Activated CD4-positive, alpha-beta T cell treated with anti-CD3 and anti-CD28 coated beads, Interleukin-2, amount 10 ng/mL, durations not matched to agents 24 days and 14 days (primary cell): ENCODE measurements at places on chromosomes 6 and 20. TPM values are rescaled to one million over a fixed set of nuclear protein-coding genes. Genes with fewer than 3 reads are reported as not detected.

ALDH8A1 gene
- 1.2 and 1.7 TPM in 2 replicates for total RNA-seq

DNA sequence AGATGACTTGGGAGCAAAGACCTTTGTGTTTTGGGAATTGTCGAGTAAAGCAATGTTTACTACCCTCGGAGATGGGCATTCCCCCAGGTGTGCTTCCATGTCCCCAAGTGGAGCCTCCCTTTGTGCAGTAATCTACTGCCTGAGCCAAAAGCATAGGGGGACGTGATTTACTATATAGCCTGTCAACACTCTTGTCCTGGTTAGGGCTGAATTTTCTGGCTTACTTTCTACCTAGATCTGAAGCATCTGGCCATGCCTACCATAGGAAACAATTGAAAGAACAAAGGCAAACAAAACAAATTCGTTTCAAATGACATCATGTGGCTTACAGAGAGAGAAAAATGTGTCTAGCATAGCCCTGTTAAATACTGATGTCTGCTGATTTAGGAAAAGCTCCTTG lies 350.6 kb downstream of the SAMD5 start:
- no peak for DNase-seq

DNA sequence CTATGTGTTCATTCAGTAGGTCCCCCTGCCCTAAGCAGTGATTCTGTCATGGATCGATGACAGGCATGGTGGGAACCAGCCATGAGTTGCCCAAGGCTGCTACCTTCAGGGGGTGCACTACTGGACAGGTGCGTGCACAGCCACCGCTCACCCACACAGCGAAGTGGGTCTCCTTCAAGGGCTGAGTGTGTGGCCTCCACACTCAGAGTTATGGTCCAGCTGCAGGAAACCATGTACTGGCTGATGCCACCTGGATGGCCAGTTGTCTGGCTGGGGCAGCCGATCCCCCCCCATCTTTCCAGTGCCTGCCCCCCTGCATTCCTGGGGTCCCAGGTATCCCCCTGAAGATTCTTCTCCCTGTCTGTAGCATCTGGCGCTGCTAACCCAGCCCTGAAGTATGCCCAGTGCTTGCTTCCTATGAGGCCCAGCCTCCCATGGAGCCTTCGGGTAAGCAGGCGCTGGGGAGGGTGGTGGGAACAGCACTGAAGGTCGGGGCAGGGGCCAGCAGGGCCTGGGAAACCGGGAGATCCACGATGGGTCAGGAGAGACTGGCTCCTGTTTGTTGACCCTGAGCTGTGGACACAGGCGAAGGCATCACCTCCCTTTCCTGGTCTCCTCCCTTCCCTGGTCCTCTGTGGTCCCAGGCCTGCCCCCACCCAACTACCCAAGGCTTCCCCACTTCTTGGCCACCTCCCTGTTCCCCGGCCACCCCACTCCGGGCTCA lies 106.0 kb downstream of the VEGFA start:
- DNase-seq = no peak

- no peak for DNase-seq
Observed at GRCh38 chr20:24443436-24443835, 26.0 kb upstream of the SYNDIG1 start.

- no peak for DNase-seq
Observed at GRCh38 chr6:110550353-110550752, 73.9 kb upstream of the SLC22A16 start.

DNA sequence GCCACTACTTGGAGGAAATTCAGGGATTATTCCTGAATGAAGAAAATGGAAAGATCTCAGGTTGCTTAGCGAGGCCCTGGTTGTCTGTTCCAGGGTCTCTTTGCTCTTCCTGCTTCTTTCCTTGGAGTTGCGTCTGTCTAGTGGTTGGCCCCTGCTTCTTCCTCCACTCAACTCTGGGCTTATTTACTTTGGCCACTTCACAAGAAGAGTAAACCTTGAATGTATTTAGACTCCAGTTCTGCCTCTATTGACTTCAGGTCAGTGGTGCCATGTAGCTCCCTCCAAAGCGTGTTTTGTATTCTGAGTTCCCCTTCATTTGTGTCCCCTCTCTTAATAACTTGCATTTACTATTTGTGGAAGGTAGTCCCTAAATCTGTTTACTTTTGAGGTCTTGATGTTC lies 456.5 kb downstream of the UTRN start:
- no peak for DNase-seq

PBOV1 gene
- not detected in 2 replicates for total RNA-seq

DNA sequence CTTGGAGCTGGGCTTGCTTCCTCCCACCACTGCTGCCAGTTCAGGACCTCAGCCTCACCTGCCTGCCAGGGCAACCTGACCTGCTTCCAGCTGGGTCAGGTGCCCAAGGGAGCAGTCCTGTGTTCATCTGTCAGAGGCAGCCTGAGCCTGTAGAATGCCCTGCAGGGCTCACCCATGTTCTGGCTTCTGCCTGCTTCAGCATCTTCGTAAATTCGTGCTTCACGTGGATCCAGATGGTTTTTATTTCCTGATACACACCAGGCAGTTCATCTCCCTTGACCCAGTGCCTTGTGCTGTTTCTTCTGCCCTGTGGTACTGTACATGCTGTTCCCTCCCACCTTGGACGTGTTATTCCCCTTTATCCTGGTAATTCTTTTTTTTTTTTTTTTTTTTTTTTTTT lies 50.2 kb downstream of the ARID1B start:
- no peak for DNase-seq

- DNase-seq = peak; percentile 78
Observed at GRCh38 chr6:17714879-17715851, 8.4 kb upstream of the NUP153 start.

GRCh38 chr6:29552512-29553051 lies 7.0 kb downstream of the UBD start:
- peak; percentile 75 for DNase-seq

GRCh38 chr6:108650781-108651180 lies 90.1 kb downstream of the FOXO3 start:
- DNase-seq = no peak

- DNase-seq = no peak
Observed at GRCh38 chr6:109336221-109336961, 45.9 kb downstream of the CD164 start.

GRCh38 chr6:48037946-48038345 lies 73.1 kb downstream of the PTCHD4 start:
- DNase-seq = no peak

- DNase-seq = no peak
Observed at GRCh38 chr20:62193079-62194025, 10.5 kb downstream of the MTG2 start.

ZNF341 gene
- total RNA-seq = 6.1 and 7.1 TPM in 2 replicates

GNAS-AS1 gene
- total RNA-seq = 0.64 and 1.6 TPM in 2 replicates

- DNase-seq = no peak
Observed at GRCh38 chr6:161116554-161116953, 125.0 kb downstream of the MAP3K4 start.

DNA sequence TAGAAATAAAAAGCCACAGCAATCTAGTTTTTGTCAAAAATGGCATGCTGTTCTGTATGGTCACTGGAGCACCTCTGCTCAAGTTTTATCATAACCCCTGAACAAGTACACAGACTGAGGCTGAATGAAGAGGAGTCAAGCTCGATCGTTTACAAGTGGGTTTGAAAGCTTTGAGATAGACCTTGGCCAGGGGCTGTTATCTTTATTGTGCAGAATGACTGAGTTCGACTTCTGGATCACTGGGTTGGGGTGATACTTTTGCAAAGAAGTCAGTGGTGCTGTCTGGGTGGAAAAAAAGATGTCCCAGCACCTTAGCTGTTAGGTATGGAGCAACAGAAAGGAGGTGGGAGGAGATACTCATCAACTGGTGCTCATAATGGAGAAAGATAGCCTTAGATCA lies 446.0 kb downstream of the HACE1 start:
- DNase-seq = no peak

GRCh38 chr20:48041078-48041780 lies 255.9 kb upstream of the SULF2 start:
- no peak for DNase-seq

DNA sequence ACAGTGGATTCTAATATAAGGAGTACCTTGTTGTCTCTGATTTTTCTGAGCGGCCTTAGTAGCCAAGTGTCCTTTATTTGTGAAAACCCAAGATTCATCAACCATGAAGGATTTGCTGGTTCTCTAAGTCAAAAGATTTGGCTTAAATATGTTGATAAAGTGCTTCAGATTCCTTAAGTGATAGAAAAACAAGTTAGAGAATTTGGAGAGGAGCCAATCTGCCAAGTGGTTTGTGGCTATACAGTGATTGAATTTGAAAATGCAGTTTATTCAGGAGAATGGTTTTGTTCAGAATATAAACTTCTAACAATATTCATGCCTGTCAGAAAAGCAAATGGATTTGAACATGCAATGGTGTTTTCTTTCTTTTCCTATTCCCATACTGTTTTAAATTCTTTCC lies 54.8 kb downstream of the CAP2 start:
- no peak for DNase-seq

DNA sequence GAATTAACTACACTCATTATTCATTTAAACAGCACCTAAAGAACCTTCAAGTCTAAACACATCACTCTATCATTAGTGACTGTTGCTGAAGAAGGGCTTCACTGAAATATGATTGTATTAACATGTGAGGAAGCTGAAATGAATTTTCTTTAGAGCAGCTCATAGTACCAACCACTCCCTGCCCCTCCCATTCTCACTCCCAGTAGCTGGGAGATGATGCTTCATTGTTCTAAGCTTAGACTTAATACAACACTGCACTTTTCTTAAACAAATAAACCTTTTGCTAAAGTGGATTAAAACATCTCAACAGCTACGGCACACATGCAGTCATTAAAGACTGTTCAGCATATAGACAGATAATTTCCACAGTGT lies 63.1 kb downstream of the ATXN1 start:
- no peak for DNase-seq

- DNase-seq = no peak
Observed at GRCh38 chr20:63212792-63213191, 3.1 kb downstream of the YTHDF1 start.

DNA sequence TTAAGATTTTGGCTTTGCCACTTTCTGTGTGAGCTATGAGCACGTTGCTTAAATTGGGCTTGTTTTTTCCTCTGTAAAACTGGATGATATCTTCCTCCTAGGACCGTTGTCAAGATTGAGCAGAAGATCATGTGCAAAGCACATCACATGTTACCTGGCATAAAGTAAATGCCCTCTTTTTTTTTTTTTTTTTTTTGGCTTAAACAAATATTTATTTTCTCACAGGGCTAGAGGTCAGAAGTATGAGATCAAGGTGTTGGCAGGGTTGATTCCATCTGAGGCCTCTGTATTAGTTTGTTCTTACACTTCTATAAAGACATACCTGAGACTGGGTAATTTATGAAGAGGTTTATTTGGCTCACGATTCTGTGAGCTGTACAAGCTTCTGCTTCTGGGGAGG lies 42.7 kb downstream of the TOX2 start:
- no peak for DNase-seq

CDH4 gene
- total RNA-seq = not detected in 2 replicates

PGC gene
- not detected in 2 replicates for total RNA-seq

- DNase-seq = peak; percentile 91
Observed at GRCh38 chr6:149545258-149545753, 537 bp downstream of the PPIL4 start.

- DNase-seq = no peak
Observed at GRCh38 chr6:53281518-53282215, 67.1 kb downstream of the ELOVL5 start.

TRDN gene
- not detected in 2 replicates for total RNA-seq
